IMR-90 (cell line): ENCODE measurements at places on chromosomes 3 and 15. TPM values are rescaled to one million over a fixed set of nuclear protein-coding genes. Genes with fewer than 3 reads are reported as not detected.

IRAK2 gene
- total RNA-seq, result 8.1 and 8.6 TPM in 2 replicates

ZNF662 gene
- total RNA-seq, result 0.28 and 0.54 TPM in 2 replicates

FGD5 gene
- total RNA-seq, result not detected in 2 replicates

CLDN16 gene
- under 0.01 TPM in 2 replicates for total RNA-seq

FRMD4B gene
- 0.28 and 0.36 TPM in 2 replicates for total RNA-seq

SAXO2 gene
- 0.28 TPM in 1 of 2 replicates, not detected in the other for total RNA-seq

ROBO1 gene
- total RNA-seq, result 53.9 and 60.8 TPM in 2 replicates

SAMMSON gene
- total RNA-seq, result not detected in 2 replicates

FANCD2OS gene
- total RNA-seq, result not detected in 2 replicates

TMOD2 gene
- total RNA-seq, result 5.4 and 6.9 TPM in 2 replicates

NDUFAF3 gene
- total RNA-seq, result 26.5 and 43.3 TPM in 2 replicates

DUOXA1 gene
- not detected in 2 replicates for total RNA-seq

CSPG4 gene
- total RNA-seq, result 12.4 and 14.7 TPM in 2 replicates

CD47 gene
- 52.0 and 110 TPM in 2 replicates for total RNA-seq

USP50 gene
- total RNA-seq, result not detected in 2 replicates

PYGO1 gene
- total RNA-seq, result 6.6 and 10.0 TPM in 2 replicates

CFAP92 gene
- total RNA-seq, result not detected in 2 replicates

KBTBD12 gene
- not detected in 2 replicates for total RNA-seq

TMEM39A gene
- 88.6 and 117 TPM in 2 replicates for total RNA-seq

PIF1 gene
- 3.9 and 5.3 TPM in 2 replicates for total RNA-seq

PLSCR4 gene
- 2.8 and 3.8 TPM in 2 replicates for total RNA-seq

C3orf85 gene
- not detected in 2 replicates for total RNA-seq

ABI3BP gene
- total RNA-seq, result 3.0 and 4.2 TPM in 2 replicates

SMCO1 gene
- not detected in 2 replicates for total RNA-seq

COL6A6 gene
- total RNA-seq, result not detected in 2 replicates

LXN gene
- 83.0 and 93.6 TPM in 2 replicates for total RNA-seq

TMIE gene
- not detected in 2 replicates for total RNA-seq

XCR1 gene
- not detected in 2 replicates for total RNA-seq

ADIPOQ gene
- not detected in 2 replicates for total RNA-seq

ALDH1A3 gene
- total RNA-seq, result 5.0 and 8.6 TPM in 2 replicates

CCR9 gene
- not detected in 2 replicates for total RNA-seq

AGBL1 gene
- total RNA-seq, result not detected in 2 replicates

GOLGA8Q gene
- 0.18 and 0.28 TPM in 2 replicates for total RNA-seq

CHRD gene
- under 0.01 TPM in 1 of 2 replicates, not detected in the other for total RNA-seq

NDN gene
- 40.1 and 50.3 TPM in 2 replicates for total RNA-seq

TP63 gene
- not detected in 2 replicates for total RNA-seq

NR2F2 gene
- total RNA-seq, result 20.3 and 28.1 TPM in 2 replicates

CIB2 gene
- 2.2 and 2.5 TPM in 2 replicates for total RNA-seq

CCNB2 gene
- total RNA-seq, result 52.5 and 57.2 TPM in 2 replicates

PIGBOS1 gene
- total RNA-seq, result 11.7 and 12.7 TPM in 2 replicates
